ENCODE measurements at places on chromosomes 5 and 9.

GRCh38 chr5:126370796-126371718, 52.2 kb upstream of the GRAMD2B start:
- no peak for DNase-seq

- no peak for DNase-seq
Measured at GRCh38 chr9:131394464-131395156, 724 bp downstream of the PRRC2B start.

- DNase-seq = no peak
Measured at GRCh38 chr5:91645347-91645746, 262.2 kb upstream of the ARRDC3 start.

GRCh38 chr5:75662061-75662460, 50.8 kb downstream of the ANKDD1B start:
- DNase-seq = no peak

- no peak for DNase-seq
Measured at GRCh38 chr9:69097064-69097463, 61.5 kb downstream of the FXN start.

DNA sequence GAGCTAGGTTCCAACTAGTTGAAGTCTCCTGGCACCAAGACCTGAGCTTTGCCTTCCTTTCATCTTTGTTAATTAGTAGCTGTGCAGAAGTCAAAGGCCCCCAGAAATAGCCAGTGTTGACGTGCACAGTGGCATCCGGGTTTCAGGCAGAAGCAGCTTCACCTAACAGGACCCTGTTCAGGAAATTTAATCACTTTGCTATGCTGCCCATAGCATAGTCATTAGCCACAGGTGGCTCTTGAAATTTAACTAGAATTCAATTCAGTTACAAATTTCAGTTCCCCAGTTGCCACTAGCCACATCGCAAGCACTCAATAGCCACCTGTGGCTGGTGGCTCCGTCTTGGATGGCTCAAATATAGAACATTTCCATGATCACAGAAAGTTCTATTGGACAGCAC, 179.1 kb downstream of the GOLPH3 start:
- no peak for DNase-seq

- DNase-seq = no peak
Measured at GRCh38 chr5:75167345-75167744, 69.3 kb downstream of the ANKRD31 start.

- no peak for DNase-seq
Measured at GRCh38 chr5:55533521-55534435, 986 bp downstream of the PLPP1 start.

GRCh38 chr5:7773178-7773577, 77.8 kb downstream of the CFAP90 start:
- DNase-seq = no peak

GRCh38 chr9:82600536-82601292, 462.2 kb downstream of the RASEF start:
- no peak for DNase-seq

- DNase-seq = no peak
Measured at GRCh38 chr5:132457371-132458225, 33.0 kb downstream of the IRF1 start.

GRCh38 chr5:90307322-90307721, 102.2 kb downstream of the CETN3 start:
- no peak for DNase-seq

- DNase-seq = no peak
Measured at GRCh38 chr5:91200692-91201091, 182.4 kb downstream of the ARRDC3 start.

DNA sequence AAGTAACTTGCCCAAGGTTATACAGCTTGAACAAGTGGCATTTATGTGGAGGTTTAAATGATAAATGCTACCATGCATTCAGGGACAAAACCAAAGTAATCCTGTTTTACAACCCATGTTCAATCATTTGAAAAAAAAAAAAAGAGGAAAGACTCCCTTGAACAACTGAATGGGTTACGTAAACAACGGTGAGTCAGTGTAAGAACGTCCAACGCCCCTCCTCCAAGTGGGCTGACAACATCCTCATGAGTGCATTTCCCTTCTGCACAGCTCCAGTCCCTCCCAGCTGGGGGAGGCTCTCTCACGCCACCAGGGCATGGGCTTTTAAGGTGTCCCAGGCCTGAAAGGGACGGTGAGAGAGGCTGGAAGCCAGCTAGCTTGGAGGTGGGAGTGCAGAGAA, 90.0 kb downstream of the PRRT1B start:
- peak; percentile 49 for DNase-seq

- DNase-seq = no peak
Measured at GRCh38 chr5:102312586-102313370, 16.7 kb upstream of the SLCO4C1 start.

DNA sequence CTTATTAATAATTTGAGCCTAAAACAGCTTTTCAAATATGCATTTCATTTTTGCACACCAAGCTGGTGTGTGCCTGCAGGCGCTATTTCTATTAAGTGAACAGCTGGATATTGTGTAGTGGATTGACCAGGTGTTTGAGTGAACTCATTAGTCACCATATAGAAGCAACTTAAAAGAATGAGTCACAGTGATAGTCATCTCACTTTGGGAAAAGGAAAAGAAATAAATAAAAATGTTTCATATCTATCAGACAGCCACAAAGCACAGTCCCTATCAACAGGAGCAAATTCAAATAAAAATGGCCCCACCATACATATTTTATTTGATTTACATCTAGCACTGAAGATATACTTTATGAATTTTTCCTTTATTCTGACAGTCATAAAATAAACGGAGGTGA, 456.5 kb upstream of the CDH9 start:
- DNase-seq = no peak

GRCh38 chr5:71748360-71748759, 29.3 kb downstream of the CARTPT start:
- no peak for DNase-seq

- DNase-seq = no peak
Measured at GRCh38 chr9:111799915-111800526, 5.3 kb upstream of the SHOC1 start.

DNA sequence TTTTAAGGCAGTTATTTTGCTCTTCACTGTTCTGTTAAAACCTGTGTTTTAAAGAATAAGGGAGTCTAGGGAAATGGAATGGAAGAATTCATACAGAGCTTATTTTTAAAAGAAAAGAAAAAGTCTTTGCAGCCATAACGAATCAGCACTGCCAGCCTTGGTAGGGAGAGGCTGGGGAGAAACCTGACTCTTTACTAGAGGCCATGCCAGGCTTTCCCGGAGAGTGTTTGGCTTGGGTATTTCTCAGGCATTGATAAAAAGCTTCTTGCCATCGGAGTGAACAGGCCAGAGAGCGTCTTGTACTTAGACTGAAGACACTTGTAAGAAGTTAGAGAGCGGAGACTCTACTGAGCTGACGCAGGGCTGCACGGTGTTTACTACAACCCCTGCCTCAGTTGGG, 72.7 kb upstream of the NFIL3 start:
- DNase-seq = no peak

- no peak for DNase-seq
Measured at GRCh38 chr5:127038550-127038949, 8.2 kb upstream of the MARCHF3 start.

DNA sequence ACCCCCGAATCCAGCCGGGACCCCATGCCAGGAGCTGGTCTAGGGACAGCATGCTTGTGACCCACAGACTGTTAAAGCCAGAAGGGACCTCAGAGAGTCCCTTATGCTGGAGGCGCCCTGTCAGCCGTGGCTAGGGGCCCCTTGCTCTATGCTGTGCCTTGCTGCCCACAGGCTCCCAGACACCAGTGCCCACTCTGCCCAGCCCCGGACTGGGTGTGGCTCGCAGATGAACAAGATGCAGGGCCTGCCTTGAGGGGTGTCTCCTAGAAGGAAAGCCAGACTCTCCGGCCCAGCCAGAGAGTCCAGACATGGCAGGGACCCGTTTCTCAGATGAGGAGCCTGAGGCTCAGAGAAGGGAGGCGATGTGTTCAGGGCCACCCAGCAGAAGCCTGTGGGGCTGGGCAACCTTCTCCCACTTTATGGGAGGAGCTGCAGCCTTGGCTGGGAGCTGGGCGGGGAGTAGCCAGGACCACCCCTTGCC, 85.7 kb downstream of the LMX1B start:
- no peak for DNase-seq

Measured in stimulated activated CD8-positive, alpha-beta memory T cell treated with anti-CD3 and anti-CD28 coated beads, Interleukin-2, amount 100 ng/mL, for 1 hour (primary cell).